Neural crest cell (in vitro differentiated cells): ENCODE measurements at places on chromosomes 5 and 9. TPM values are rescaled to one million over a fixed set of nuclear protein-coding genes. Genes with fewer than 3 reads are reported as not detected.

Gene SIT1
- 0.33 TPM in 1 of 2 replicates, not detected in the other for total RNA-seq

GRCh38 chr5:165576678-165577275, 2071.4 kb downstream of the MAT2B start:
- no peak for DNase-seq

- DNase-seq, result no peak
Observed at GRCh38 chr5:10857338-10857733, 96.3 kb upstream of the DAP start.

Gene PCDHB12
- 3.1 TPM in 2 replicates for total RNA-seq

Gene CD74
- 6.3 and 7.3 TPM in 2 replicates for total RNA-seq
